ENCODE measurements at places on chromosomes 1 and 21.

DNA sequence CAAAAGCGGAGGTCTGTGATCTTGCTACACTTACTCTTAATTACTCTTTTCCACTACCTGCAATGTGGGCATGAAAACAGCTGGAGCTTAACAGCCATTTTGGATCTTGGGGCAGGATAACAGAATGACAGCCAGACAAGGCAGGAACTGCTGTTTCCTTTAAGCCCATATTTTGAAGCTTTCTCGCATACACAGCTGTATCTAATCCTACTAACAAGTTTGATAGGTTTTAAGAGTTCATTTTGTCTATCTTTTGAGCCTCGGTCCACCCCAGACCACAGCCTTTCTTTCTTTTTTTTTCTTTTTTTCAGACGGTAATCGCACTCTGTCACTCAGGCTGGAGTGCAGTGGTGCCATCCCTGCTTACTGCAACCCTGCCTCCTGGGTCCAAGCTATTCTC is 42.4 kb upstream of the CRB1 start:
- DNase-seq, result no peak

DNA sequence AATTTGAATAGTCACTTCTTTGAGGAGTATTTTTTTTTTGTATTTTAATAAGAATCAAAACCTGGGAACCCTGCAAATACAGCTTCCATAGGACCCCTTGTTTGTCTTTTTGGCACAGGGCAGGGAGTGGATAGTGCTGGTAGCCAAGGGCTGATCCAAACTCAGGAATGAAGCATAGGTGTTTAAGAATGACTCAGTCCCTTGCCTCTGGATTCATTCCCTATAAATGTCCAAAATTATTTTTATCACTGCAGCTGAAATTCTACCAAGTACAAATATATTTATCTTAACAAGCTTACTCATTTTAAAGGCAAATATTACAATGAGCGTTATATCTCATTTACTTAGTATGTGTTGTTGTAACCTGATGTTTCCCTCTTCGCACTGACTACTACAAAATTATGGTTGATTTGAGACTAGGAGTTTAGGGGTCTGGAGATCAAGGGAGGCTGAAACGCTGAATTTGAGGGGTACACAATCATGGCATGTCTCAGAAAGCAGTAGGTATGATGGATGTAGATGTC is 278.6 kb upstream of the LYPLAL1 start:
- no peak for DNase-seq

DNA sequence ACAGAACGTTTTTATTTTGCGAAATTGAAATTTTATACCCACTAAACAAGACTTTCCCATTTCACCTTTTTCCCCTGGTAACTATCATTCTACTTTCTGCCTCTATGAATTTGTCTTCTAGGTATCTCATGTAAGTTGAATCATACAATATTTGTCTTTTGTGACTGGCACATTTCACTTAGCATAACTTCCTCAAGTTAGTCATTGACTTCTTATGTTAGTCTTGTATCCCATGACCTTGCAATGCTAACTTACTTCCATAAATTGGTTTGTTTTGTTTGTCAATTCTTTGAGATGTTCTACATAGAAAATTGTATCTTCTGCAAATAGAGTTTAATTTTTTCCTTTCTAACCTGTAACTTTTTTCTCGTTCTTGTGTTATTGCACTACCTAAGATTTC is 26.9 kb downstream of the SH3BP5L start:
- DNase-seq, result no peak

GRCh38 chr21:19510653-19511052 is 1107.1 kb upstream of the TMPRSS15 start:
- DNase-seq, result no peak

GRCh38 chr1:223776075-223776814 is 63.9 kb downstream of the CAPN2 start:
- DNase-seq, result peak; percentile 68

- no peak for DNase-seq
Observed at GRCh38 chr1:56533197-56533596, 46.2 kb downstream of the PLPP3 start.

GRCh38 chr1:154141240-154141639 is 13.6 kb downstream of the NUP210L start:
- DNase-seq, result no peak

- DNase-seq, result no peak
Observed at GRCh38 chr1:21000245-21000594, 176.5 kb downstream of the EIF4G3 start.

GRCh38 chr1:174968750-174969244 is 30.9 kb upstream of the CACYBP start:
- peak; percentile 56 for DNase-seq

- DNase-seq, result no peak
Observed at GRCh38 chr1:221873673-221874072, 131.8 kb upstream of the DUSP10 start.

DNA sequence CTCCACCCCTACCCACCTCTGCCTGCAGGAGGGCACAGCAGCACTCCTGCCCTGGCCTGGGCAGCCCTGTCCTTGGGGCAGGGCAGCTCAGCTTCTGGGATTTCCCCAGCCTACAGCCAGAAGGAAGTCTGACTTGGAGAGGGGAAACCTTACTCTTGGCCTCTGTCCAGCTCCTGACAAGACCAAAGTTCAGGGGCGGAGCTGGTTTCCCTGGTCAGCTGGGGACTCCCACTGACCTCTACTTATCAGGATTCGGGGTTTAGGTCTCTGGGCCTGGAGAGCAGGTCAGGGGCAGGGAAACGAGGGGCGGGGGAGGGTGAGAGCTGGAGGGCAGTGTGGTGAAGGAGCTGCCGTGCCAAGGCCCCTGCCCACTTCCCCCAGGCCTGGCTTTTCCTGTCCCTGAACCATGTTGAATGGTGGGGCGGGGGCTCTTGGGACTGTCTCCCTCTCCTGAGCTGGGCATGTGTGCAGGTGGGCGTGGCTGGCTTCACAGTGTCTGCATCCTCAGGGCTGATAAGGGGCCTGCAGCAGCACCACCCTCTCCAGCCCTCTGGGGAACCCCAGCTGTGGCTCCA is 16.8 kb upstream of the ETV3 start:
- DNase-seq, result no peak

GRCh38 chr1:210900820-210901219 is 233.1 kb downstream of the KCNH1 start:
- DNase-seq, result no peak

Data from CD8-positive, alpha-beta memory T cell (primary cell).